ENCODE measurements at places on chromosomes 6 and 20.

- DNase-seq = no peak
These were observed 63.3 kb downstream of the MOCS1 start for GRCh38 chr6:39870950-39871349.

- DNase-seq = no peak
These were observed 141.3 kb upstream of the CARMIL1 start for GRCh38 chr6:25137916-25138232.

DNA sequence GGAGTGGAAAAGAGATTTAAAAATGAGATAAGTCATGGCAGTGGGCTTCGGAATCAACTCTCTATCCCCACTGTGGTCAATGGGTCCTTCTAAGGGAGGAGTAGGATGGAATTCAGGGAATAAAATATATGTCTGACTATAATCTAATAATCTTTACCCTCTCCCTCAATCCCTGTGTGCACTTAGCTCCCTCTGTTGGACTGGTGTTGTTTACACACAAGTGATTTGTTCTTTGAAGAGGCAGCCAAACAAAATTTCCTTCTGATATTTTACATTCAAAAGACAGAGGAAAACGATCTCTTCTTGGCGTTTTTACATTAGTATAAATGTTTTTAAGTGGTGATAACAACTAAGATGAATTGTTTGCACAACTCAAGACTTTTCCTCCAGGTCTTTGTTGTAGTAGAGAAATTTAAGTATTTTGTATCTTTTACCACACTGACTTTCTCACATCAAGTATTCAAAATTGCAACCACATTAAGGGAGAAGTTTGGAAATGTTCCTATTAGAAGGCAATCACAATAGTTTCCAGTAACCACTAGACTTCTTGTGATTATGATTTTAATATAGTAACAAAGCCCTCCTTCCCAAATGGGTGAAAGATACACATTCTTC lies 317.8 kb downstream of the CENPW start:
- DNase-seq = no peak

- DNase-seq = no peak
These were observed 138.7 kb downstream of the RFPL4B start for GRCh38 chr6:112485827-112486212.

- DNase-seq = no peak
These were observed 1.9 kb downstream of the HRH3 start for GRCh38 chr20:62217913-62218773.

GRCh38 chr6:56025795-56026194 lies 150.4 kb upstream of the BMP5 start:
- DNase-seq = no peak

DNA sequence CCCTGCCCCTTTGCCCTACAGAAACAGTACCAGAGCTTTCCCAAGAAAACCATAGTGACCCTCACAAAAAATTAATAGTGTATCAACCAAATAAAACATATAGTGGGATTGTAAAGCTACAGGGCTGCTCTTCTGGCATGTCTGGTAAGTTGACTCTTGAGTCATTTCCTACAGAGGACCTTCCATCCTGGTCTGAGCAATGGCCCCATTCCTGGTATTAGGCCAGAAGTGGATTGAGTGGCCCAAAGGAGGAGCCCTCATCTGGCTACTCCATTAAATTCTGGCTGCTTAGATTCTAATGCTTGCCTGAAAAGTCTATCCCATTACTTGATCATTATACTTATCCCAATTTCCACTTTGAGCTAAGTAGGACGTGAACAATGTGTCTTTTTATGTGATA lies 150.9 kb upstream of the HMGN3 start:
- no peak for DNase-seq

DNA sequence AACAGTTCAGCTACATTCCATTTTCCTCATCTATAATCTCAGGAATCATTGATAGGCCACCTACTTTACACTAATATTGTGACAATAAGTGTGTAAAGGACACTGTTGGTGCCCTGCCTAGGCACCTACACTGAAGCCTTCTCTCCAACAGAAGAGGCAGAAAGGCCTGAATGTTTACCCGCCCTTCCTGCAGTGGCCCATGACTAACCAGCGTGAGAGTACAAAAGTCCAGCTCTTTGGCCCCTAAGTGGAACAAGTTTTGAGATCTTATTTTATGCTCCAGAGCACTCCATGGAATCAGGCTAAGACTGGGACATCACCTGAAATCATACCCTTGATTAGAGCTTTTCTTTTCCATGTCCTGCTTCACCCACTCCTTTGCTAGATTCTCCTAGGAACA lies 359.7 kb downstream of the ARHGAP18 start:
- DNase-seq = no peak

DNA sequence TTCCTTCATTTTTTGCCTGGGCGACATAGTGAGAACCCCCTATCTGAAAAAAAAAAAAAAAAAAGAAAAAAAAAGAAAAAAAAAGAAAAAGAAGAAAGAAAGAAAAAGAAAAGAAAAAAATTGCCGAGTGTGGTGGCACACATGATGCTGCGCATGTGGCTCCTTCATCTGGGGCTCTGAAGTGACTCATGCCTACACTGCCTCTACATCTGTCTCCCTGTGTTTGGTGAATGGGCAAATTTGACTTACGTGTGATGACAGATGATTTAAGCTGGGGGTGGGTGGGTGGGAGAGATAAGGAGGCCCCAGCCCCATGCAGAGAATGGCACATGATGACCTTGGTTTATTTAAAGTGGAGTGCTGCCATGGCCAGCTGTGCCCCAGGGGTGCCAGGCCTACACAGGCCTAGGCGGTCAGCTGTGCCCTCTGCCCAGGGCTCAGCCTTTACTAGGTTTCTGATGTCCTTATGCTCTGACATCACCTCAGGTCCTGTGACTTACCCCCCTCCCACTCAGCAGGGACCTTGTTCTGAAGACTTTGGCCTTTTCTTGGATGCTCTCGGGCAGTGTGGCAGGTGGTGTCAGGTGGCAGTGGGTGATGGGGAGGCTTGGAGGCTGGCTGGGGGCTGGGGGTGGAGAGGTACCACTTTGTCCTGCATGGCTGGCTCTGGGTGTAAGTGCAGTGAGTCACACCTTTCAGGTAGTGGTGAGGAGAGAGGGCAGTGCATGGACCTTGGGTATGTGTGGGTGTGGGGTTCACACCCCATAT lies 41.1 kb downstream of the VEGFA start:
- no peak for DNase-seq

GRCh38 chr20:603116-603640 lies 6.9 kb downstream of the TCF15 start:
- no peak for DNase-seq

DNA sequence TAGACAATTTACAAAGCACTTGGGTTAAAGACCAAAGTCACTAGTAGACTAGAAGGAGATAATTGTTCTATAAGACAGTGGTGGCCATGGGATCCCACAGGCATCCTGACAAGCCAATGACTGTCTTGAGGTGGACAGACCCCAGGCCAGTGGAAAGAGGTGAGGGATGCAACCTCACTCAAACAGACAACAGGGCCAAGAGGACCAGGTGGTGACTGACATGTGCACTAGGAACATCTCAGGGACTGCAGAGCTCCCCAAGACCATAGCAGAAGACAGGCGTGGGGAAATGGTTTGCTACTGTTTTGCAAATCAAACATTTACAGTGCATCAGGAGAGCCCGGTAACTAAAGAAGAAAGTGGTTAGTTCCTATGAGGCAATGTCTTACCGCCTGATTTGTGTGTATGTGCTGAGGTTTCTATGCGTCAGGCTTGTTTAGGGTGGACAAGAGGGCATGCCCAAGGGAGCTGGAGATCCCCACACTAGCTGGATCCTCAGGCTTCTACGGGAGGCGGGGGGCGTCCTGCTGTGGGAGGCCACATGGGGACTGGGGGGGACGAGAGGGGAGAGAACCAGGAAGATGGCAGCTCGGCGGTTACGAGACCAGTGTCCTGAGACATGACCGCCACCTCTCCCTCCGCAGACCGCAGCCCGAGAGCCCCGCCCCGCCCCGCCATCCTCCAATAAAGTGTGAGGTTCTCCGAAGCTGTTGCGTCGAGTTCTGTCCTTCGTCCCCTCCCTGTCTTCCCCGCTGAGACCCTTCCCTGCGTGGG lies 623 bp upstream of the MRPS26 start:
- DNase-seq = peak; percentile 37

- no peak for DNase-seq
These were observed 102.7 kb downstream of the KCNQ5 start for GRCh38 chr6:72724545-72724944.

GRCh38 chr6:44111434-44112417 lies 15.5 kb downstream of the MRPL14 start:
- no peak for DNase-seq

GRCh38 chr20:3595541-3595940 lies 67.7 kb downstream of the GFRA4 start:
- DNase-seq = no peak

DNA sequence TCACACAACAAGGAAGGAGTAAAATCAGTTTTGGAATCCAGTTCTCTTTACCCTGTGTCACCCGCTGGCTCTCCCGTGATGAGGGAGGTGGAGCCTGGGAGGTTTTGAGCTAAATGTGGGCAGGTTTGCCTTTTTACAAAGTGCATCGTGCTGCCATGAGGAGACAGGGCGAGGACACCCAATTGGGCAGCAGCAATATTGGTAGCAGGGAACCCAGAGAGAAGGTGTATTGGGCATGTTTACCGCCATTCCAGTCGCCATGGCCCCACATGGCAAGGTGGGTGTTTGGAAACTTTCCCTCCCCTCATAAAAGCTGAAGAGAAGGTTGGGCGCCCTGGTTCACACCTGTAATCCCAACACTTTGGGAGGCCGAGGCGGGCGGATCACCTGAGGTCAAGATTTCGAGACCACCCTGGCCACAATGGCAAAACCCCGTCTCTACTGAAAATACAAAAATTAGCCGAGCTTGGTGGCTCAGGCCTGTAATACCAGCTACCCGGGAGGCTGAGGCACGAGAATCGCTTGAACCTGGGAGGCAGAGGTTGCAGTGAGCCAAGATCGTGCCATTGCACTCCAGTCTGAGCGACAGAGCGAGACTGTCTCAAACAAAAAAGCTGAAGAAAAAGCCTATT lies 3.5 kb upstream of the UBE2V1 start:
- no peak for DNase-seq

DNA sequence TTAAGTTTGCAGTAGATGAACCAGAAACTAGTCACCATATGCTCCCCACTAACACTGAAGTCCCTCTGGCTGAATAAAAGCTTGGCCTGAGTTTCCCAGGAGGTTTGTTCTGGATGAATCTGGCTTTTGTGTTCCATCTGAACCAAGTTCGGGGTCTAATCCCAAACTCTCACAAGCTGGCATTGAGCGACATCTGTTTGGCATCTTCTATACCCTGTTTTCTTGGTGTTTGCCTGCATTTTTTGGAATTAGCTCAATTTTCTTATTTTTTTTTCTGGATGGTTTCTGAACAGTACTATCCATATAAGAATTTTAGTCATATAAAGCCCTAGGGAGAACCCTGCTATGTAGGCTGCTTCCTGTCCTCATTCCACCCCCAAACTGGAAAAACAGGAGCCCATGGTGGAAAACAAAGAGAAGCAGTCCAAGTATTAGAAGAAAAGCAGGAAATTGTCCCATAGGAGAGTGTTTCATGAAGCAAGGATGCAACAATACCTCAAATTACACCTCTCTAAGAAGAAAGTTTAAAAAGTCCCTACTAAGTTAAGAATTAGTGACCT lies 737.1 kb downstream of the DHX35 start:
- DNase-seq = no peak

GRCh38 chr6:167553736-167554119 lies 228.8 kb downstream of the TTLL2 start:
- no peak for DNase-seq

DNA sequence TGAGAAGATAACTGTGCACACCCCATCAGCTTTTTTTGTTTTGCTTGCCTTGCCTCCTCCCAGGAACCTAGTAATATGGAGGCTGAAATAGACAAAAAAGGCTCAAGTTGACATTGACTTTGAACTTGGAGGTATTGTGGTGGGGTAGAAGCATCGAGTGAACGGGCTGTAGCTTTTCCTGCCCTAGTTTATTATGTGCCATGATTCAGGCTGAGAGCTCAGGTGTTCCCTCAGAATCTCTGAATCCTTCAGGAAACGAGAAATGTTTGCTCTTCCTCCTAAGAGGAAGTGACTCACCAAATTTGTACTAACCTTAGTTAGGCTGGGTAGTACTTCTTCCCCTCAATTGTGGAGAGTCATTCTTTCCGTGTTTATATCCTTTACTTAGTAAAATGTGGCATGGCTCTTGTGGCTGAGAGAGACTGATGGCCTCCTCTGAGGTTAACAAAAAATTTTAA lies 98.8 kb downstream of the SASH1 start:
- DNase-seq = no peak

DNA sequence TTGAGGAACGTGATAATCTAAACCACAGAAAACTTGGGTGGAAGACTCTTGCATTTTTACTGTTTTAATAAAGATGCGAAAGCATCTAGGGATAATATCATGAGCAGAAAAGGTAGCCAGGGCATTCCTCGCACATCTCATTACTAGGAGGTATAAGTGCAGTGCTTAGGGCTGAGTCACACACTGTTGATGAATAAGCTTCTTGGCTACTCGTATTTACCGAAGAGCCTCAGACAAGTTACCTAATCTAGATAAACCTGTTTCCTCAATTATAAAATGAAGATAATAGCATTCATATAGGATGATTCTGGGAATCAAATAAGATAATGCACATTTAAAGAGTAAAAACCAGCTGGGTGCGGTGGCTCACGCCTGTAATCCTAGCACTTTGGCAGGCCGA lies 780 bp upstream of the KIAA0319 start:
- DNase-seq = no peak

DNA sequence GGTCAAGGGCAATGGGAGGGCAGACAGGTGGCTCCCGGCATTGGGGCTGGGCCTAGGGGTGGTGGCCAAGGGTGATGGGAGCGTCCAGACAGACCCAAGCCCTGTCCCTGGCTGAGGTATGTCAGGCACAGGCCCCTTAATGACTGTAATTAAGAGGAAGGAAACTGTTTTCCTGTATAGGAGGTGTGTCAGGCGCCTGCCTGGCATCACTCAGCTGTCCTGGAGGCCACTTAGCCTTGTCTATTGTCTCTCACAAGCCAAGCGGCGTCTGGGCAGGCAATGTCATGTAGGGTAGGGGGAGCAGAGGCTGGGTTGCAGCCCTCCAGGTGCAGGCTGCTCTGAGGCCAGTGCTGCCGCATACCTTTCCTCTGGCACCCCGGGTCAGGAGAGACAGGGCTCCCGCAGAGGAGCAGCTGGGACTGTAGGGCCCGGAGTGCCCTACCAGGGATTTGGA lies 3.9 kb upstream of the FAM83C start:
- no peak for DNase-seq

DNA sequence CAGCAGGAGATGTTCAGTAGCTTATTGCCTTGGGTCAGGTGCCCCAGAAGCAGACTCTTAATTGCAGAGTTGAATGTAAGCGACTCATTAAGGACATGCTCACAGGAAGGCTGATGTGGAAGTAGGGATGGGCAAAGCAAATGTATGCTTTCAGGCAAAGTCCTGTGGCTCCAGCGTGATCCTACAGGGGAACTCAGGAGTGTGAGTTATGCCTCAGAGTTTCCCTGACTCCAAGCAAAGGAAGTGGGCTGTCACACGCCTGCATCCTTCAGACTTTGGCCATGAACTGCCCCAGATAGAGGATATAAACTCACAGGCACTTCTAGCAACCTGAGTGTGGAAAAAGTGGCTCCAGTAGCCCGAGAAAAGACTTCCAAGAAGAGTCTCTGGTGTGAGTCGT lies 64.9 kb upstream of the ZNF133 start:
- no peak for DNase-seq
